ENCODE measurements at places on chromosomes 1 and 21.

- no peak for DNase-seq
Measured at GRCh38 chr1:205077158-205077933, 6.9 kb downstream of the TMEM81 start.

GRCh38 chr21:37737996-37738395 lies 178.3 kb downstream of the KCNJ6 start:
- no peak for DNase-seq

DNA sequence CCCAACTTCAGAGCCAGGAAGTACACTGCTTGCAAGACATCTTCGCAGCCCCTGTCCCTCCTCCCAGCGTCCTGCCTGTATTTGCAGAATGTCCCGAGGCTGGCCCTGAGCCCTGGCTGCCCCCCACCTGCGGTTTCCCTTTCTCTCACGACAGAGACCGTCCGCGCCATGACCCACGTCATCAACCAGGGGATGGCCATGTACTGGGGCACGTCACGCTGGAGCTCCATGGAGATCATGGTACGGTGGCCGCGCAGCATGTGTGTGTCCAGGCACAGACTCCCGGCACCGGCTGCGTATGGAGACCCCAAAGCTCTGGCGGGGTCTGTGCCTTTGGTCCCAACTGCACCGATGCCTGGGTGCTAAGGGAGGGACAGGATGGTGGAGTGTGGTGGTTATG lies 48.6 kb downstream of the KCNAB2 start:
- DNase-seq: no peak

DNA sequence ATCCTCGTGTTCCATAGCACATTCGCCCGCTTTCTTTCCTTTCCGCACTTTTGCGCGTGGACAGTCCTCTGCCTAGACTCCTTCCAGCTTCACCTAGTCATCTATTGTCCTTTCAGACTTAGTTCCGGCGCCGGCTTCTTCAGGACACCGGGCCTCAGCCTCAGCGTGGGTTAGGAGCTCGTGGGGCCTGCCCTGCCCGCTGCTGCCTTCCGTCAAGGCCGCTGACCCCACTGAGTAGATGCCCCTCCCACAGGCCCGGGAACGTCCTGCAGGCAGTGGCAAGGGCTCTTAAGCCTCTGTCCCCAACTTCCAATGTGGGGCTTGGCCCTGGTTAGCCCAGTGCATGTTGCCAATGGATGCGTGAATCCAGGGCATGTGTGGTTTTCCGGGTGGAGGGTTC lies 11.4 kb downstream of the DMRTB1 start:
- DNase-seq: peak; percentile 0

GRCh38 chr1:235491644-235492043 lies 12.6 kb downstream of the B3GALNT2 start:
- DNase-seq: no peak

- DNase-seq: no peak
Measured at GRCh38 chr1:226495716-226496115, 52.8 kb upstream of the STUM start.

GRCh38 chr1:94614996-94615395 lies 73.4 kb upstream of the F3 start:
- DNase-seq: no peak

DNA sequence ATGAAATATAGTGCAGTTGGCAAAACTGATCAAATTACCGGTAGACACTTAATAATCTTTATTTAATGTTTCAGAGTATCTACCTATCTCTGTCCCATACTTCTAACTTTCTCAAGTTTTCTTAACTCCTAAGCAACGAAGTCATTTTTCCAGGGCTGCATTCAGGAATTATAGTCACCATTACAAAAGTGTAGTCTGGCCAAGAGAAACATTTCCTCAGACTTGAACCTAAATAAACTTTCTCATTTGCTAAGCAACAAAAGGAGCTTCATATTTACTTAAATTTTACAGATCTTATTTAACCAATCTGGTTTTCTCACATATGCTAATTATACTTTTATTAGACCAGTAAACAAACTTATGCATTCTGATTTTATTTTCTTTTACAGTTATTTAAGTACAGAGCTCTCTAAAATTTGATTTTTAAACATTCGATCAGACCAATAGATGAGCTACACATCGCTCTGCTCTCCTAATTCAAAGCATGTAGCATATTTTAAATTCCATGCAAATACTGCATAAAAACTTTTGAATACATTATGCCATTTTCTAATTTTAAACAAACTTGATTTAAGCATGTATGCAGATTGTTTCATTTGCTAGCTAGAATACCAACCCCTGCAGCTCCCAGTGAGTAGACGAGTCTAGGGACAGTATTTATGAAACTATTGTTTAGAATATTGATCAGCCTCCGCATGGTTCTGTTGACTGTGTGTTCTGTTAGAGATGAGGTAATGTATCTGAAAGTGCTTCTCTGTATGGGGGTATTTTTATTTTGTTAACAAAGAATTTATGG lies 201.4 kb downstream of the CHRM3 start:
- DNase-seq: no peak

DNA sequence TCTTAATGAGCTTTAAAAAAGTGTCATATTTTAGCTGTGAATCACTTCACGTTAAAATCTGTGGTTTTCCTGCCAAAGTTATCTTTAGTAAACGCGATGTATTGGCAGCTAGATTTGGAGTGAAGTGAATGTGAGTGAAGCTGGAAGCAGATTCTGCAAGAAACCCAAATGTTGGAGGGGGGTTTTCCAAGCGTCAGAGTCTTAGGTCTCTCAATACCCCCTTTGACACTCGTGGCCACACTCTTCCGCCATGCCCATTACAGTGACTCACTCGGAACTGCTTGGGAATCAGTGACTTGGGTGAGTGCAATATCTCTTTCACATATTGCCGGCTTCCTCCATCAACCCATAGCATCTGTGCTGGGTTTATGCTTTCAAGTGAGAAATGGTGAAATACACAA lies 17.5 kb downstream of the B3GALT5 start:
- no peak for DNase-seq

GRCh38 chr1:151681923-151682322 lies 34.7 kb downstream of the CELF3 start:
- DNase-seq: no peak

- no peak for DNase-seq
Measured at GRCh38 chr1:85224734-85225623, 24.2 kb upstream of the SYDE2 start.

DNA sequence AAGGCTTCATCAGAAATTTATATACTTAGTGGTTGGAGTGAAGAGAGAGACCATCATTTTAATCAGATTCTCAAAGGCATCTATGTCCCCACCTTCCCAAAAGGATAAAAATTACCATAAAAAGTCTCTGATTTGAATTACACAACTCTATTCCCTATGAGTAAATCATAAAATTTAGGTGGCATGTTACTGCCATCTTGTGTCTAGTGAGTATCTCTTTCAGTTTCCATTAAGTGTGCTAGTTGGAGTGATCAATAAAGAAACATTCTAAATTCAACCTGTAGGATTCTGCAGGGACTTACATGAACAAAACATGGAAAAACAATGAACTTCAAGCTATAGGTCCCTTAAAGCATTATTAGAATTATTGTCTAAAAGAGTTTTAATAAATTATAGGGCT lies 655.4 kb downstream of the LTN1 start:
- DNase-seq: peak; percentile 67

DNA sequence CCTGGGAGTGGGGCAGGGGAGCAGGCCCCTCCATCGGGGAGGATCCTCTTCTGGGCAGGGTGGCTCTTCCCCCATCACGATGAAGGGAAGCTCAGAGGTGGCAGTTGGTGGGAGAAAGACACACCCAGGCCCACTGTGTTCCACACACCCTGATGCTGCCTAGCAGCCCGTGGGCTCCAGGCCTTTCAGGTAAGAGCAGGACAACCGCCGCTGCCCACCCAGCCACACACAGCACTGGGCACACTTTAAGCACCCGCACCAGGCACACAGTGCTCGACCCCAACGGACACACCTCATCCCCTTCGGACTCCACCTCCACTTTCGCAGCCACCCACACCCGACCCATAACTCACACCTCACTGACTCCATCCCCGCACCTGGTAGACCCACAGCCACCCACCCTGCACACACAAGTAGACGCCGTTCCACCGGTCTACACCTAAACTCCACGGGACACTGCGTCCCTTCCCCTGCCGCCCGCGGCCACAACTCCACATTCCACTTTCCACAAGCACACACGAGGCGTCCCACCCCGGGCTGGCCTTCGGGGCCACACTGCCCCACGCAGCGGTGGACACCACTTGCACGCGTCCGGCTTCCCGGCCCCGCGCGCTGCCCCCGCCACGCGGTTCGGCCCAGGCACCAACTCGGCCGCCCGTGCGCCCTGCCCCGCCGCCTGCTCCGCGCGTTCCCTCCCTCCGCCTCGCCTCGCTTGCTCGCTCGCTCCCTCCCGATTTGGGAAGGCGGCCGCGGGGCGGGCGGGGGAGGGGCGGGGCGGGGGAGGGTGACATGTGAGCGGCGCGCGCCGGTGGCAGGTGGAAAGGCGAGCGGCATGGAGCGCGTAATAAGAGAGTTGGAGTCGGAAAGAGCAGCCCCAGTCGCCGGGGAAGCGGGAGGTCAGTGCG lies at the start of gene KCNQ4:
Gene KCNQ4, plus strand, starts transcription at position 787 of the 905 bp plus-strand sequence. CDS start 307 bp downstream, outside the sequence.
- DNase-seq: no peak

- no peak for DNase-seq
Measured at GRCh38 chr1:184542291-184542690, 155.5 kb downstream of the C1orf21 start.

DNA sequence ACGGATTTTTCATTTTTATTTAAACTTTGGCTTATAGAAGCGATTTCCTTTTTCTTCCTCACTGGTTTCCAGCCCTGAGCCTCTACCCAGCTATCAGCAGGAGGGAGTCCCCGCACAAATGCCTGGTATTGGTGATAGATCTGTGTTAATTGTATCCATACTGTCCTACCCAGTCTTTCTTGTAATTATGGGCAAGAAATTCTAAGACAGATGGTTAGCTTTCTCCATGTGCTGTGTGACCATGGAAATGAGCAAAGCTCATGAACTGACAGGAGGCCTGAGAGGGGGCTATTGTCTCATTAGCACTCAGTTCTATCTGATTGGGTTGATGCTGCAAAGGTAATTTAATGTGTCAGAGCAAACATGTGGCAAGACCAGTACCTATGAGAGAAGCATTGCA lies 108.1 kb upstream of the IVNS1ABP start:
- DNase-seq: no peak

- DNase-seq: no peak
Measured at GRCh38 chr1:26833432-26834405, 7.2 kb downstream of the ZDHHC18 start.

Measured in HCEC 1CT (cell line).